ENCODE measurements at places on chromosomes 3 and 15.

GRCh38 chr3:158488670-158489069, 82.3 kb upstream of the MLF1 start:
- DNase-seq, result no peak

DNA sequence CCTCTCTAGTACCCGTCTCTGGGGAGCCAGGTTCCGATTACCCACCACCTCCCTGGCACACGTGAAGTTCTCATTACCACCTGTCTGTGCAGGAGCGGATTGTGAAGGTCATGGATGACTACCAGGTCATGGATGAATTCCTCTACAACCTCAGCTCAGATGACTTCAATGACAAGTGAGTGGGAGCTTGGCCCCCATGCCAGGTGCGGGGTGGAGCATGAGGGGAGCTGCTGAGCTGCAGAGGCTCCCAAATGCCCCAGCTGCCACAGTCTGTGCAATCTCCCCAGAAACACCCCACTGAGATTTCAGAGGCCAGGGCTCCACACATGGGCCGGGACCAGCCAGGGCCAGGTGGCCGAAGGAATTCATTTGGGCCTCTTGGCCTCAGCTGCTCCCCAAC, 34.3 kb downstream of the DNAH1 start:
- DNase-seq, result no peak

DNA sequence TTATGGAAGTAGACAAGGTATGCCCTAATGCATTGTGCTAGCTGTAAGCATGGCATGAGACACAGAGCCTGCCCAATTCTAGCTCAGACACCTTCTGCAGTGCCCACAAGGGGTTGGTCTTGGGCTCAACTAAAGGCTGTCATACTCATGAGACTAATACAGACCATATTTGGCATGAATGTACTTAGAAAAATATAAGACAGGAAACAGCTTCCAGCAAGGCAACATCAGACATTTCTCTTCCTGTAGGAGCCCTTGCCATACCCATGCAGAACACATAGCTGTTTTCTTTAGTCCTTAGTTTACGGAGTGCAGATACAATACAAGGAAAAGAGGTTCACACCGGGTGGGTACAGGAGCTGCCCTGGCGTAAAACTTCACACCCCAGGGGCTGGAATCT, 30.5 kb upstream of the NR1I2 start:
- no peak for DNase-seq

DNA sequence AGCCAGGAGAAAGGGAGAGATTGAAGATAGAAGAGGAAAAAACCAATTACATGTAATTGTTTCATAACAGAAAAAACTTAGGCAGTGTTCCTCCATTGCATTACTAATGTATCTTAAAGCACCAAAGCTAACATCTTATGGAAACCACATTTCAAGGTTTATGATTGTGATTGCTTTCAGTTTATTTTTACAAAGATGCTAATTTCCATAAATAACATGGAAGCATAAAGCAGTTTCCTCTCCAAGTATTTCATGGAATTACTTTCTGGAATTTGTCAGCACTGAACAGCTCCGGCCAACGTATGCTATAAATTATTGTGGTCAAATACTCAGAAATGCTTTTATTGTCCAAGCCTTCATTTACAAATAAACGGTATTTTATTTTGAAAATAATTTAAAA, 11.6 kb downstream of the ADAMTSL3 start:
- DNase-seq, result no peak

GRCh38 chr3:46097691-46098241, 70.5 kb upstream of the XCR1 start:
- DNase-seq, result no peak

GRCh38 chr3:123552768-123553167, 32.1 kb downstream of the HACD2 start:
- no peak for DNase-seq

DNA sequence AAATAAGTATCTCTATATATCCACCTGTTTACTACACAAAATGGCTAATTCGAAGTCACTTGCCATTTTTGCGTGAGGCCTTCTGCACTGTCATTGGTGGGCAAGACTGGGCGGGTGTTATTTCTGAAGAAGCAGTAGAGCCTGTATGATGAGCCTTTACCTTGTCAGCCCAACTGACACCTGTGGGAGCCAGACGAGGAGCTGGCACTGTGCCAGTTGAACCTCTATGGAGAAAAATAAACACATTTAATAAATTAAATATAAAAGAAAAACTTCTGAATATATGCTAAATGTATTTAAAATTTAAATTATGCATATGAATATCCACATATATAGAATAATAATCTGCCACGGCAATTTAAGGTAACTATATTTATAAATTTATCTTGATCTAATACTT, 109.9 kb downstream of the SCAPER start:
- no peak for DNase-seq

DNA sequence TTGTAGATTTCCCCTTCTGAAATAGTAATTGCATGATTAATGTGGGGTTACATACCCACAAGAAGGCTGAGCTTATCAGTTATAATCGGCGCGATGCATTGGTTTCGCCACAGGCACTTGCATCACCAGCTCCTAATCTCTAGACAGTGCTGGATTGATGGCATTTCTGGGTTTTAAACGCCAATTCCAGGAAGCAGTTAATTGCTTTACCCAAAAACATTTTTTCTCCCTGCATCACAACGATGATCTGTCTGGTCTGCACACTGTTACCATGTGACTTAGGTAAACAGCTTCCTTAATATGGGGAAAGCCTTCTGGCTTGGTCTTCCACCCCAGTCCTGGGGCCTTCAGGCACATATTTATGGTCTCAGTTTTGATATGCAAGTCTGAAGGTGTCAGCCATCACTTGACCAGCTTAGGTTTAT, 70.0 kb upstream of the HEG1 start:
- DNase-seq, result no peak

DNA sequence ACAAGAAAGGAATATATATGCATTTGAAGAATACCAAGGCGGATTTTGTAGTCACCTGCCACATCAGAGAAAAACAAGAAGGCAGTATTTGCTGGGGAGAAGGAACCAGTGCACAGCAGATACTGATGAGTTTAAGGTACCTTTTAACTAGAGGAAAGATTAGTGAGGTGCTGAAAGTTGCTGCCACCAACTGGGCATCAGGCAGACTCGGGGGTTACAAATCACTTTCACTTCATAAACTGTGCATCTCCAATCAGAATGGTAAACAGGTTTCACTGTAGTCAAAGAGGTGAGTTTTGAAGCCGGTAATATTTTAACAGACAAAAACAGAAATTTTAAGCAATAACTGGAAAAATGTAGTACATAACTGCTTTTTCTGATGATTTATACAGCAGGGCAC, 4.1 kb downstream of the FBN1 start:
- no peak for DNase-seq

DNA sequence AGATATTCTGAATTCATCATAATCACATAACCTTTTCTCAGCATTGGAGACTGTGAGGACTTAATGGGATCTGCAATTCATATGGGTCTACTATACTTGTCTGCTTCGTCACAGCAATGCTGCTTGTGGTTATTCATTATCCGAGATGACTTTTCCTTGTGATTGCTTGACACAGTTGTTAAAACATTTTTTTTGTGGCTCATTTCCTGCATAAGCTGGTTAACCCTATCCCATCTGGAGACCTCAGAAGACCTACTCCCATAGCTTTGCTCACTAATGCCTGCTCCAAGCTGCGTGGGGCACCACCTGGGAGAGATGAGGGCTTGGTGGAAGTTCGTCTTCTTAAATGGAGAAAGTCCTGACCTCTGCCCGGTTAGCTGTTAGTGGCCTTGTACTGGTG, 360.8 kb downstream of the CHST2 start:
- DNase-seq, result no peak

- DNase-seq, result no peak
Observed at GRCh38 chr15:96307856-96308394, 22.6 kb upstream of the NR2F2 start.

- peak; percentile 72 for DNase-seq
Observed at GRCh38 chr15:64634027-64634426, 141.4 kb downstream of the RBPMS2 start.

DNA sequence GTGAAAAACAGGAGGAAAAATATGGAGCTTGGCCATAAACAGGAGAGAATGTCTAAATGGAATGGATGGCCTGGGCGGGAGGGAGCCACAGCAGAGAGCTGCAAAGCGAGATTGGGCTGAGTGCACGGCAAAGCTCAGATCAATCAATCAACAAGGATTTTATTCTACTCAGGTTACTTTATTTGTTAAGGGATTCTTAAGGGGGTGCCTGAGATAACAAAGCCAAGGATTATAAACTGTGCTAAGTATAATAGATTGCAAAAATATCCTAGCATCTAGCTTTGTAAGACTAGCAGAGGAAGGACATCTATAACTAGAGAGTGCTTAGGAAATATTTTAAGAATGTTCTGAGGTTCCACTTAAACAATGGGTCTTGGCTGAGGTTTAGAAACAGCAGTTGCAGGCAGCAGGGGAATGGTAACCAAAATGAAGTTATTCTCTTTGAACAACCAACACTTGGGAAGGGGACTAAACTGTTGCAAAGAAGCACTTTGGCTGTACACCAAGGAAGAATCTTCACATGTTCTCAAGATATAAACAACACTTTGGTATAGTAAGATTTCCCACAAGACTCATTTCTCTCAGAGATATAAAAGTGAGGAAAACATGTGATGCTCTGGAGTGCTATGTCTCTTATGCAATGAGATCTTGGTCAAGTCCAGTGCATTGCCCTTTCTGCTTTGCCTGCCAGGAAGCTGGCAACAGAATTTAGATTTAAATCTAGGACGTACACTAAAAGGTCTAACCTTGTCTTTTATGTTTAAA, 35.5 kb downstream of the TMEM212 start:
- peak; percentile 41 for DNase-seq

GRCh38 chr3:133991637-133992036, 38.1 kb downstream of the SLCO2A1 start:
- no peak for DNase-seq

- DNase-seq, result peak; percentile 96
Observed at GRCh38 chr3:8741581-8742261, 8.1 kb downstream of the CAV3 start.

DNA sequence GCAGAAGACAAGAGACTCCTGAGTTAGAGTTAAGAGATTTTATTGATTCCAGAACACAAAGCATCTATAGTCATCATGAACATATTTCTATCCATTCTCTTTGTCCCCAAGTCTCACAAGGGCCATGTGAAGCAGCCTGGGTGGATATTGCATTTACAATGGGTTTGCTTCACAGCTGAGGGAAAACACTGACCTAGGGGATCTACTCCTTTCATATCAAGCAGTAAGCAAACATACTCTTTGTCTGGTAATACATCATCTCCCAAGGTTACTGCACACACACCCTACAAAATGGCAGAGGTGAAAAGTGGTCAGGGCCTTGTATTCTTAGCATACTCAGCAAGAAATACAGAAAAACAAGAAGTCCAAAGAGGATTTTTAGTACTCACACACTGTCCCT, 267.7 kb upstream of the BCHE start:
- DNase-seq, result no peak

GRCh38 chr15:77819851-77820728, 187.4 kb upstream of the LINGO1 start:
- peak; percentile 68 for DNase-seq

- DNase-seq, result no peak
Observed at GRCh38 chr3:134380249-134380648, 6.0 kb upstream of the AMOTL2 start.

- DNase-seq, result no peak
Observed at GRCh38 chr3:176951586-176952292, 245.5 kb downstream of the TBL1XR1 start.

GRCh38 chr15:89936051-89936785, 23.5 kb upstream of the ARPIN start:
- DNase-seq, result no peak

- peak; percentile 95 for DNase-seq
Observed at GRCh38 chr15:90075420-90076289, 26.6 kb downstream of the IDH2 start.

- DNase-seq, result peak; percentile 38
Observed at GRCh38 chr3:26624209-26624765, 1.7 kb downstream of the LRRC3B start.

GRCh38 chr15:41849861-41850260, 11.2 kb downstream of the PLA2G4B start:
- DNase-seq, result no peak

DNA sequence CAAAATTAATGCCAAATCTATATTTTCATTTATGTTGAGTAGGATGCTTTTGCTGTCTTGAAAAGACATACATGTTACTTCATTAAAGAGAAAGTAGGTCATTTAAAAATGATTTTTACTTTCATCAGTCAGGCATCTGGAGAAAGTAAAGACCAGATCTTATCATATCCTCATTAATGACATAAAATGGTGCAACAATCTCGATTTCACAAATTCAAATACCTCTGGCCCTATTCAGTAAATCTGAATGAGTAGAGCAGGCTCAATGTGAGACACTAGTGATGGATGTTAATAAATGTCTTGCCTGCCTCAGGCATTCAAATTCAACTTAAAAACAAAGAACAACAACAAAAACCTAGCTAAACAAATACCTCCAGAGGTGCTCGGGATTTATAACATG, 714.1 kb downstream of the NAALADL2 start:
- DNase-seq, result no peak

Data from mesendoderm (in vitro differentiated cells).